ENCODE measurements at places on chromosomes 1 and 21.

- no peak for DNase-seq
Measured at GRCh38 chr1:87867626-87868025, 538.9 kb downstream of the LMO4 start.

DNA sequence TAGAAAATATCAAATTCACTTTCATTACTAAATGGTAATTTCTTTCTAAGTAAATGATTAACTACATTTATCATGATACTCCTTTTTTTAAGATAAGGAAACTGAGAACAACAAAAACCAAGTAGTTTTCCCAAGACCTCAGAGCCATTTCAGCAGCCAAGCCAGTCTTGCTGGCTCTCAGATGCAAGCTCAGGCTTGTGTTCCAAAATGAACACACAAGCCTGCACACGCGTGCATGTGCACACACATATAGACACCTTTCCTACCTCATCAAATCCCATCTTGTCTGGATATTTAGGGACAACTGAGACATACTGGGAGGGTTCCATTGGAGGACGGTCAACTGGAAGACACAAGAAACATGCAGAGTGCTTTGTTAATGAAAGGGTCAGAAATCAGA lies 83.0 kb downstream of the COLGALT2 start:
- DNase-seq: no peak

DNA sequence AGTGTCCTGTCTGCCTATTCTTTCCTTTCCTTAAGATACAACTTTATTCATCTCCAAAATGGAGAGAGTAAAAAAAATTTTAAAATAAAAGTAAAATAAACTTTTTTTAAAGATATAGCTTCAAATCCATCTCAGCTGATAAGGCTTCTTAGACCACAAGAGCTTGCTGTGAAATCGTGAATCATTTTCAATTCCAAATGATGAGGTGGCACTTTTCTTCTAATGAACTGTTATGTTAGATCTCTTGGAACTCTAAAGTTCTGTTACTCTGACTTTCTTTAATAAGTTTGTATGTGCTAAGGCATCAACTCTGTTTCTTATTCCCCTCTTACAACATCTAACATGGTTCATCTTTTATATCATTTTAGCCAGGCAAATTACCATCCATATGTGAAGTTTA lies 4.5 kb downstream of the SH3GLB1 start:
- no peak for DNase-seq

GRCh38 chr1:2179283-2180013 lies 15.1 kb downstream of the FAAP20 start:
- DNase-seq: no peak

GRCh38 chr1:6008084-6008415 lies 15.8 kb upstream of the NPHP4 start:
- DNase-seq: no peak

GRCh38 chr1:44523593-44524591 lies 118.8 kb downstream of the RNF220 start:
- no peak for DNase-seq

DNA sequence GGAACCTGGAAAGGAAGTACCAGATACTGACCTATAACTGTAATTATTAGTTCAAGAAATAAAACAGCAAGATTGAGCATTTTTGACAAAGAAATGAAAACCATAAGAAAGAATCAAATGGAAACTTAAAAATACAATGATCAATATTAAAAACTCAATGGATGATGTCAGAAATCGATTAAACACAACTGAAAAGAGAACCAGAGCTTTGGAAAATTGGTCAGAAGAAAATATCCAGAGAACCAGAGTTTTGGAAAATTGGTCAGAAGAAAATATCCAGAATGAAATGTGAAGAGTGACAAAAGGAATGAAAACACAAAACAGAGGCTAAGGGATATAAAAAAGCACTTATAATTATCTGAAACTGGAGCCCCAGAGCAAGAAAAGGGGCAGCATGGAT lies 438.6 kb downstream of the AJAP1 start:
- no peak for DNase-seq

- no peak for DNase-seq
Measured at GRCh38 chr21:16584756-16585155, 855.0 kb downstream of the USP25 start.

GRCh38 chr1:11851180-11851579 lies 3.6 kb upstream of the NPPA start:
- no peak for DNase-seq

GRCh38 chr21:38284216-38284615 lies 27.4 kb downstream of the KCNJ15 start:
- DNase-seq: no peak

GRCh38 chr1:33257207-33257771 lies 997 bp downstream of the ZNF362 start:
- DNase-seq: no peak

DNA sequence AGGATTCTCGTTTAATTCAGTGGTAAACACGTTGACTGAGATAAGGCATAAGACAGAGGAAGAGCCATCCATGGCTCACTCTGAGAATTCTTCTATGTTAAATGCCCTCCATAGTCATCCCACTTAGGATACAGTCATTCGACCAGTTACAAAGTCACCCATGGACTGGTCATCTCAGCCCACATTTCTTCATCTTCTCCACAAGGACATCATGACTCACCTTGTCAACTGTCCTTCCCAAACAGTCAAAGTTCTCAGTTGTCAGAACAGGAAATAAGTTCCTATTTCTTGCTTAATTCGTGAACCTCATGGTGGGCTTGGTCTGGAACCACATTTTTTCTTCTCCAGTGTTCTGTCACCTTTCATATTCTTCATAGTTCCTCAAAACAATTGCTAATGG lies 133.2 kb downstream of the TGFB2 start:
- no peak for DNase-seq

- DNase-seq: no peak
Measured at GRCh38 chr1:108537976-108538375, 21.9 kb upstream of the EEIG2 start.

- no peak for DNase-seq
Measured at GRCh38 chr1:68506386-68506785, 9.5 kb upstream of the DEPDC1 start.

GRCh38 chr1:61254634-61255357 lies 172.4 kb downstream of the NFIA start:
- DNase-seq: no peak

- DNase-seq: no peak
Measured at GRCh38 chr1:247357052-247357780, 25.5 kb upstream of the ZNF496 start.

DNA sequence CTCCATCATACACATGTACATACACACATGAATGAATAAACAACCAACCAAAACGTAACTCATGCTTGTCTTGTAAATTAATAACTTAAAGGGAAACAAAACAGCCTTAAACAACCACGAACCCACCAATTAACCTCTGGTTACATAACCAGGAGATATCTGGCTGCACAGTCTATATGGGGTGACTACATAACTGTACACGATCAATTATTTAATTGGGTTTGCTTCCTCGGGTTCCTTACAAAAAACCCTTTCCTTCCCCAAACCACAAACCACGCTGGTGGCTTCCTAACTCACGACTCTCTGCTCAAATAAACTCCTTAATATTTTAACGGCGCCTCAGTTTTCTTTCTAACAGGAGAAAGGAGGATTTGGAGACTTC lies 744 bp downstream of the ZNF670 start:
- no peak for DNase-seq

GRCh38 chr21:28554660-28555475 lies 437.8 kb downstream of the LTN1 start:
- no peak for DNase-seq

GRCh38 chr1:21317035-21317689 lies 26.9 kb upstream of the ECE1 start:
- DNase-seq: no peak

DNA sequence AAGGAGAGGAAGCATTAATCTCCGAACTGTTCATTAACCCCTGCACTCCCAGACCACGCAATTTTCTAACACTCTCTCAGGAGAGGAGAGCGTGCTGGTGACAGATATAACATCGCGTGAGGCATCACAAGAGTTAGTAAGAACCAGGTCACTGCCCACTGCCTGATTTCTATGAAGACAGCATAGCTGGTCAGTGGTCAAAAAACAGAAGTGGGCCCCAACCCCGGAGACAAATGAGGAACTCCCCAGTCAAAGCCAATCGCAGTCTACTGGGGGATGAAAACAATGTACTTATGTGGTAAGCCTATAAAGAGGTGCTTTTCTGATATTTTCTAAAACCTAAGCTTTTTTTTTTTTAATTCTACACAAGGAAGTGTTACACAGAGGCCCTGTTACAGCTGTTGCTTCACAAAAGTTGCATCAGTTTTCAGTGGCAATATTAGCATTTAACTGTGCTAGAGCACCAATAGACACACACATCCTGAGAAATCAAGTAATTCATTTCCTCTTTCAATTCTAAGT lies 231.8 kb upstream of the IRF2BP2 start:
- peak; percentile 38 for DNase-seq

DNA sequence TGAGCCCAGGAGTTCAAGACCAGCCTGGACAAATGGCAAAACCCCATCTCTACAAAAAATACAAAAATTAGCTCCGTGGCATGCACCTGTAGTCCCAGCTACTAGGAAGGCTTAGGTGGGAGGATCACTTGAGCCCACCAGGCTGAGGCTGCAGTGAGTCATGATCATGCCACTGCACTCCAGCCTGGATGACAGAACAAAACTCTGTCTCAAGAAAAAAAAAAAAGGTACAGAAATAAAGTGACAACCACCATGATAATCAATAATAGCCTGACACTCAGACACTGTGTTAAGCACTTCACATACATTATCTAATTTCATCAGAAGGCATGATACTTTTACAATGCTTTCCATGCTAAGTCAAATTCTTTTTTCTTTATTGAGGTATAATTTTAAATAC lies 53.1 kb downstream of the ST7L start:
- DNase-seq: no peak

DNA sequence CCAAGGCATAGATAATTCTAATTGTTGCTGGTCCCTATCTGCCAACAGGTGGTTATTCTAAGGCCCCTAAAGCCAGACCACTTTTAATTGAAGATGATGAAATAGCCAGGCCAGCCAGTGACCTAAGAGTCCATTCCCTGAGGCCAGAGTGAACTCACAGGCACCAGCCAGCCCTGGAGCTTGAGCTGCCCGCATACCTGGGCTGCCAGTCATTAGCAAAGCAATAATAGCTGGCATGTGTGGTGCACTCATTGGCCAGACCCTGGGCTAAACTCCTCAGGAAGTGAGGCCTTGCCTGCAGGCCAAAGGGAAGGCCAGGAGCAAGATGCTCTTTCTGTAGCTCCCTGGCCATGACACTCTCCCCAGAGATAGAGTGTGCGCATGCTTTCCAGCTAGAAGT lies 180.4 kb upstream of the KLHDC7A start:
- DNase-seq: no peak

GRCh38 chr1:44832056-44832705 lies 10.9 kb downstream of the PTCH2 start:
- no peak for DNase-seq

DNA sequence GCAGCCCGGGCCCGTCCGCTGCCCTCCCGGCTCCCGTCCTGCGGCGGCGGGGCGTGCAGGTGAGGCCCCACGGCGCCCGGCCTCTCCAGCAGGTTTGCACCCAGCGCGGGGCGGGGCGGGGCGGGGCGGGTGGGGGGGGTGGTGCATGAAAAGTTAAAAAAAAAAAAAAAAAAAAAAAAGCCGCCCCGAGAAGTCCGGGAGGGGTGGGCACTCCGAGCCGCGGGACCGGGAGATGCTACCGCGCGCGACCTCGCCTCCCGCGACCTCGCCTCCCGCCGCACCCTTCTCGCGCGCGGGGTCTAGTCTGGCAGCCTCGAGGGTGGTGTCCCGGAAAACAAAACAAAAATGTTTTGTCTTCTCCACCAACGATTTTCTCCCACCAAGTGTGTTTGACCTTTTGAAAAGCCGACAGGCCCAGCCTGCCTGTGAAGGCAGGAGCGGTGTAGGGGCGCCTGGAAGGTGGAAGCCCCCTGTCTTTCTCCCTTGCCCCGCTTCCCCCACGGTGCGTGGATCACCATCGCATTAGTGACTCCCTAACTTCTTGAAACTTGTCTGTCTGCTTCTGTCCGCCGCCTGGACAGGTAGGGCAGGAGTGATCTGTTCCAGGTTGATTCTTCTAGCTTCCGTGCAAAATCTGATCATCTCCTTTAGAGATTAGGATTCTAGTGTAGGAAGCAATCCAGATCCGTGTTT lies 569 bp downstream of the RCAN3 start:
- DNase-seq: no peak

DNA sequence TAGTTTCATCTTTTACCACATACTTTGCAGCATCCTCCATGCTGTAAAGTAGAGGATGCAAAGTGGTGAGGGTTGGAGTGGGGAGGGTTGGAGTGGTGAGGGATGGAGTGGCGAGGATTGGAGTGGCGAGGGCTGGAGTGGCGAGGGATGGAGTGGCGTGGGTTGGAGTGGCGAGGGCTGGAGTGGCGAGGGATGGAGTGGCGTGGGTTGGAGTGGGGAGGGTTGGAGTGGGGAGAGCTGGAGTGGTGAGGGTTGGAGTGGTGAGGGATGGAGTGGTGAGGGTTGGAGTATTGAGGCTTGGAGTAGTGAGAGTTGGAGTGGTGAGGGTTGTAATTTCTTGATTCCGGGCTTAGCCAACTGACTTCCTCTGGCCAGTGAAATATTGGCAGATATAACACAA lies 618.3 kb downstream of the MRPL39 start:
- DNase-seq: no peak

- DNase-seq: no peak
Measured at GRCh38 chr21:45258466-45258865, 29.2 kb downstream of the POFUT2 start.

DNA sequence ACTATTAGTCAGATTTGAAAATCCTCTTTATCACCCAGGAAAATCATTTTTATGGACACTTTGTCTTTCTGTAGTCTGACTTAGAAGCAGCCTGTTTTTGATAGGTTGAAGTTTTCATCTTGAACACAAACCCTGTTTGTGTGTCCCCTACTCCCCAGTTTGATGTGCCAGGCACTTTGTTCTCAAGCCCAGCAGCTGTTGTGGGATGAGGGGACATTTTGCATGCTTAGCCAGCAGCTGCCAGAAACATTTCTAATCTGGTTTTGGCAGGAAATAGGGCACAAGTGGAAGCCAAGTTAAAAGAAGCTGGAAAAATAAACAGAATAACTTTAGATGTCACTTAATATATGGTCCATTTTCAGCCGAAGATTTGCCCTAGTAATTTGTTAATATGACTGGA lies 29.9 kb downstream of the ACTN2 start:
- DNase-seq: no peak

GRCh38 chr1:201496296-201496690 lies 10.6 kb downstream of the CSRP1 start:
- DNase-seq: no peak

- DNase-seq: no peak
Measured at GRCh38 chr1:197614916-197615692, 160.2 kb downstream of the DENND1B start.

DNA sequence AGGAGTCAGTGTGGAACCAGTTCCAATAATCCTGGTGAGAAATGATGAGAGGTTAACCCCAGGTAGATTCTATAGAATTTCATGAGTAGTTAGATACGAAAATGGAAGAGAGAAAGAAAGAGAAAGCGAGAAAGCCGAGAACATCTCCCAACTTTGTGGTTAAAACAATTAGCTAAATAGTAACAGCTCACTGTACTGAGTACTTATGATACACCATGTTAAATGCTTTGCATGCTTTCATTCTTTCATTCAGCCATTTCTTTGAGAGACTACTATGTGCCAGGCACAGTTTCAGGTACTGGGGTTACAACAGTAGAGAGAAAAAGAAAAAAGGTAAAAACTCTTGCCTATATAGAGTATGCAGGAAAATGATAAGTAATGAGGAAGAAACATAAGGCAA lies 109.7 kb upstream of the SYT6 start:
- peak; percentile 23 for DNase-seq
